ENCODE measurements at places on chromosomes 2 and 18. TPM values are rescaled to one million over a fixed set of nuclear protein-coding genes. Genes with fewer than 3 reads are reported as not detected.

CDCA7 gene
- total RNA-seq, result 6.3 TPM

NT5DC4 gene
- not detected for total RNA-seq

ASAP2 gene
- total RNA-seq, result 71.6 TPM

SCN9A gene
- 9.3 TPM for total RNA-seq

METTL21A gene
- total RNA-seq, result 22.5 TPM

PTPRM gene
- 256 TPM for total RNA-seq

SLC20A1 gene
- 103 TPM for total RNA-seq

STPG4 gene
- not detected for total RNA-seq

SLC5A7 gene
- not detected for total RNA-seq

POTEE gene
- total RNA-seq, result not detected

EVX2 gene
- not detected for total RNA-seq

RIT2 gene
- not detected for total RNA-seq

FOXD4L1 gene
- not detected for total RNA-seq

TUBA3E gene
- total RNA-seq, result not detected

ZNF236 gene
- 8.8 TPM for total RNA-seq

ABCG5 gene
- total RNA-seq, result not detected

MC2R gene
- total RNA-seq, result not detected

THADA gene
- 16.9 TPM for total RNA-seq

CEP192 gene
- 16.0 TPM for total RNA-seq

MARCHF7 gene
- 100 TPM for total RNA-seq

THUMPD2 gene
- total RNA-seq, result 6.0 TPM

SCYGR4 gene
- not detected for total RNA-seq

DPYSL5 gene
- total RNA-seq, result not detected

SCYGR2 gene
- not detected for total RNA-seq

ALPP gene
- not detected for total RNA-seq

FBLN7 gene
- 5.8 TPM for total RNA-seq

CAPG gene
- total RNA-seq, result 63.1 TPM

PKDCC gene
- total RNA-seq, result 4.0 TPM

GRB14 gene
- 3.2 TPM for total RNA-seq

ST6GAL2 gene
- total RNA-seq, result 39.5 TPM

KIF1A gene
- total RNA-seq, result 1.2 TPM

UGT1A4 gene
- 0.12 TPM for total RNA-seq

INHBB gene
- 2.4 TPM for total RNA-seq

LRRTM4 gene
- not detected for total RNA-seq

SIX3 gene
- total RNA-seq, result not detected

DNAJC5G gene
- total RNA-seq, result 0.47 TPM

HMSD gene
- total RNA-seq, result not detected

SNRNP200 gene
- 81.1 TPM for total RNA-seq

CPO gene
- total RNA-seq, result 0.48 TPM

SNED1 gene
- 41.3 TPM for total RNA-seq

MYCN gene
- total RNA-seq, result 1.8 TPM

CHST9 gene
- not detected for total RNA-seq

SPP2 gene
- total RNA-seq, result not detected

C2orf81 gene
- 0.34 TPM for total RNA-seq

PAIP2B gene
- total RNA-seq, result 0.47 TPM

TRIM43B gene
- not detected for total RNA-seq

Data from glomerular endothelial cell (primary cell).